ENCODE measurements at places on chromosomes 4 and X.

GRCh38 chr4:119321921-119322687, at the start of gene FABP2:
TSS of gene FABP2 (minus strand) at chr4:119322138. CDS start at chr4:119322102, 36 bp downstream.
- no peak for DNase-seq

DNA sequence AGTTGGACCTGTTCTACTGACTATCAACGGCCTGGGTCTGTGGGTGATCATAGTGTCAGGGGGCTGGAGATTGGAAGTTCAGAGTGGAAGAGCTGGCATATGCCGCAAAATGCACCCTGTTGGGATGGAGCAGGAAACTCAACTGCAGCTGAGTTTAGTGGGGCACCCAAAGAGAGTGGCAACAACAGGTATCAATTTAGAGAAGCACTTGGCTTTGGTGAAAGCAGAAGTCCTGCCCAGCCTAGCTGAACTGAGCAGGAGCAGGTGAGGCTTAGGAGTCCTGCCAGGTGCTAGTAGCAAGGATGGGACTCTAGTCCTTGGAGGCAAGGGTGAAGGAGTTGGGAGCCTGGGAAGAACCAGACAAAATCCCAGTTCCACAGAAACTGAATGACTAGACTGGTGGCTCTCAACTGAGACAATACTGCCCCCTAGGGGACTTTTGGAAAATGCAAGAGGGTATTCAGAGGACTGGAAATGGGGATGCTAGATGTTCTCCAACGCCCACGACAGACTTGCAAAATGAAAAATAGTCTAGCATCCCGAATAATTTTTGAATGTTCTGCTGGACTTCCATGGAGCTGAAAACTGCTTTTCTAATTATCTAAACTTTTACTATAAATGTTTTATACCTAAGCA, 49.4 kb downstream of the RTL9 start:
- DNase-seq, result peak; percentile 80

DNA sequence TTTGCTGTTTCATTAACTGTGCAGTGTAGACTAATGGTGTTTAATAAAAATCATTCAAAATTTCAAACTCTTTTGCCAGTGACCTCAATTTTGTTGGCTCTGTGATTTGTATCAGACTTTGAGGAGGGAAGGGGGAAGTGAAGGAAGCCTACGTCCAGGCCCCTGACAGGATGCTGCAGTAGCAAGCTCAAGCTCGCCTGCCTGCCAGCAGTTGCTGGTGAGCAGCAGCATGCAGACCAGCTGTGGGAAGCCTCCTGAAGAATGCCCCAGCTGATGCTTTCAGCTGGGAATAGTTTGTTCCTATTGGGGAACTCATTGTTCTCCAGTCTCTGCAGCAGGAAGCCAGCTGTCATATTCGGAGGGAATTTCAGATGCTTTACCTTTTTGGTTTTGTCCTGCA, 495.2 kb downstream of the AFF2 start:
- no peak for DNase-seq

DNA sequence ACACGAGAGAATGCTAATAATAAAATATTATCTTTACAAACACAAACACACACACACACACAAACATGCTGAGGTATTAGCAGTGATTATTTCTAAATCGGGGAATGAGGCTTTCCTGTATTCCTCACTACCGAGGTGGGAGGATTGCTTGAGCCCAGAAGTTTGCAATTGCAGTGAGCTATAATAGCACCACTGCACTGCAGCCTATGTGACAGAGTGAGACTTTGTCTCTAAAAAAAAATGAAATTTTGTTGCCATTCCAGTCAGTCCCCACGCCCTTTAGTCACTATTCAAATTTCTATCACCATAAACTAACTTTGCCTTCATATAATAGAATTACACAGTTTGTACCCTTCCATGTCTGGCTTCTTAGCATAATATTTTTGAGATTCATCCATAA, 456.5 kb upstream of the CPEB2 start:
- no peak for DNase-seq
